Naive thymus-derived CD4-positive, alpha-beta T cell (primary cell): ENCODE measurements at places on chromosomes 2 and 18. TPM values are rescaled to one million over a fixed set of nuclear protein-coding genes. Genes with fewer than 3 reads are reported as not detected.

DNA sequence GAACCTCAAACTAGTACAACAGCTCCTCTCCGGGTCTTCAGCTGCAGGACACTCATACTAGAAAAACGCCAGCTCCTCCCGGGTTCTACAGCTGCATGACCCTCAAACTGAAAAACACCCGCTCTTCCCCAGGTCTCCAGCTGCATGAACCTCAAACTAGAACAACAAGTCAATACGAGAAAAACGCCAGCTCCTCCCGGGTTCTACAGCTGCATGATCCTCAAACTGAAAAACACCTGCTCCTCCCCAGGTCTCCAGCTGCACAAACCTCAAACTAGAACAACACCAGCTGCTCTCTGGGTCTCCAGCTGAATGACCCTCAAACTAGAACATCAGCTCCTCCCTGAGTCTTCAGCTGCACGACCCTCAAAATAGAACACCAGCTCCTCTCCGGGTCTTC lies 315.0 kb upstream of the TFPI start:
- no peaks in the 10 kb centered on the region for H3K27me3 ChIP-seq
- no peak for DNase-seq
- H3K4me3 ChIP-seq: no peak overlapping the region
- H3K36me3 ChIP-seq: no peaks in the 10 kb centered on the region
- no peaks in the 10 kb centered on the region for H3K4me1 ChIP-seq

- no peaks in the 10 kb centered on the region for H3K36me3 ChIP-seq
- H3K4me1 ChIP-seq: no peaks in the 10 kb centered on the region
- H3K27ac ChIP-seq: no peak overlapping the region
- no peak overlapping the region for H3K4me3 ChIP-seq
Measured at GRCh38 chr2:168060986-168061750, 186.2 kb downstream of the STK39 start.

COX7A2L gene
- total RNA-seq: 84.1 and 86.4 TPM in 2 replicates

DNA sequence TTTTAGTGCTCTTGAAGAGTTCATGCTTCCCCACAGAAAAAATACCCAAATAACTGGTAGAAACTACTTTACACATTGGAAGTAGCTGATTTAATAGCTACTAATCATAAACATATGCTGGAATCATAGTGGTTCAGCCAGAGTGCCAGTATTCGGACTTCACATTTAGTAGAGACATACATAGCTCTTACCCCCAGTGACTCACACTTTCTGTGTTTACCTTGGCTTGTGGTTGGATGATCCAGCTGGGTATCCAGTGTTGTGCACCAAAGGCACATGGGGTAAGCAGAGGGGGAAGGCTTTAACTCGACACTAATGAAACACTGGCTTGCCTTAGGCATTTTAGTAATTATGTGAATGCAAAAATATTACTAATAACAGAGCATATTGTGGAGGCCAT lies 18.1 kb downstream of the ARHGAP28 start:
- H3K4me1 ChIP-seq: no peaks in the 10 kb centered on the region
- no peak overlapping the region for H3K4me3 ChIP-seq
- H3K27ac ChIP-seq: no peak overlapping the region
- no peaks in the 10 kb centered on the region for H3K36me3 ChIP-seq

TMEM178A gene
- total RNA-seq: 0.43 TPM

KCNG2 gene
- total RNA-seq: not detected

DNA sequence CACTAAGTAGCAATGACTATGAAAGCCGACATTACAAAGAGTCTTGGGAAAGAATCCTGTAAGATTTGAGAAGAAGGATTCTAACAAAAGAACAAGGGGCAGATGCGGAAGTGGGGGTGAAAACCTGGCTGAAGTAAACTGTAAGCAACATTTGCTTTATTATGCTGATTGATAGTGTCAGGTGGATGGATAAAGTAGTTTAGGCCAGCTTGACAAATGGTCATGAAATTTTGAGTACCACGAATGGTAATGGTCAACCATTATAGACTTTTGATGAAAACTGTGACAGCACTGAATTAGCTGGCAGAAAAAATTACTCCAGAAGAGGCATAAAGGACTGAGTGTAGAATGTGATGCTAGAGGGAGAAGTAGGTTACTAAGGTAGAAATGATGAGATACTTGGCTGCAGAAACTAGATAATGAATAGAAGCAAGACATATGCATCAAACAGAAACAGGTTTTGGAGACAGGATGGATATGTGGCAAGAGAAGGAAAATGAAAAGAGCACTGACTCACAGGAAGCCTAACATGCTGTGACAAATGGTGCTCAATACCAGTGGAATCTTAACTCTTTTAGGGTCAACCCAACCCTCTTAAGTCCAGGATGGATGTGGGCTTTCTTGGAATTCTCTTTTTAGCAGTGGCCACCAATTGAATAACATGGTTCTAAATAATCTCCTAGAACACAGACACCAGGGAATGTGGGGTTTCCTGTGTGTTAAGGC lies 6.8 kb downstream of the THUMPD2 start:
- no peak overlapping the region for H3K27ac ChIP-seq
- H3K36me3 ChIP-seq: no peaks in the 10 kb centered on the region
- H3K27me3 ChIP-seq: no peaks in the 10 kb centered on the region
- no peaks in the 10 kb centered on the region for H3K4me1 ChIP-seq
- no peak overlapping the region for H3K4me3 ChIP-seq
- no peak for DNase-seq

- H3K27ac ChIP-seq: no peak overlapping the region
- no peak overlapping the region for H3K4me3 ChIP-seq
- no peaks in the 10 kb centered on the region for H3K36me3 ChIP-seq
- no peak for DNase-seq
- H3K27me3 ChIP-seq: no peaks in the 10 kb centered on the region
Measured at GRCh38 chr2:186653511-186653910, 40.3 kb upstream of the FAM171B start.

ELOA2 gene
- total RNA-seq: not detected

KIAA2012 gene
- total RNA-seq: not detected

ARHGEF4 gene
- 2.7 TPM for total RNA-seq

DNA sequence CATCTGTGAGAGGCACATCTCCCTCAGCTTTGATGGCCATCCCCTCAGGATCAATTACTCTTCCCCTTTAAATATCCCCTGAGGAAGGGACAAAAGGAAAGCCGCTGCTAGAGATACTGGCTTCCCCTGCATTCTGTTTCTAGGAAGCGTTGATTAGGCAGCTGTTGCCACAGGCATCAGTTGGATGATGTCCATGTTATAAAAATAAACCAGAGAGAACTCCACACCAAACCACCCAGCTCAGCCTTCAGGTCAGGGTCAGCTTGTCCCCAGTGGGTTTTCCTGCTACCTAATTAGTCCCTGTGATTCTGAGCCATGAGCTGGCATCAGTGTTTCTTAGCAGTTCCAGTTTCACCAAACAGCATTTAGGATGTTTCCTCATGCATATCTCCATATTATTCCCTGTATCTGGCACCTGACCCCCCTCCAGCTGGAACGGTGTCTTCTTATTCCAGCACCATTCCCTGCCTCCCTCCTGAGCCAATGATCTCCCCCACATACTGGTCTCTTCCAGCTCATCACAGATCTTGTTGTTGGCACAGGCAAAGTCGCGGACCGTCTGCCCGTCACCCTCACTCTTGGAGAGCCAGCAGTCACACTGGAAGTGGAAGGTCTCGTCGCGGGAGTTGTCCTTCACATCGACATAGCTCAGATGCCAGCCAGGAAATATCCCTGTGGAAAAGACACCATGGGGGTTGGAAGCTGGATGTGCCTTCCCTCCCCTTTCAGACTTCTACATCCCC lies 168.4 kb downstream of the LOXHD1 start:
- no peaks in the 10 kb centered on the region for H3K36me3 ChIP-seq
- DNase-seq: no peak
- no peaks in the 10 kb centered on the region for H3K4me1 ChIP-seq
- H3K27me3 ChIP-seq: no peaks in the 10 kb centered on the region

DNA sequence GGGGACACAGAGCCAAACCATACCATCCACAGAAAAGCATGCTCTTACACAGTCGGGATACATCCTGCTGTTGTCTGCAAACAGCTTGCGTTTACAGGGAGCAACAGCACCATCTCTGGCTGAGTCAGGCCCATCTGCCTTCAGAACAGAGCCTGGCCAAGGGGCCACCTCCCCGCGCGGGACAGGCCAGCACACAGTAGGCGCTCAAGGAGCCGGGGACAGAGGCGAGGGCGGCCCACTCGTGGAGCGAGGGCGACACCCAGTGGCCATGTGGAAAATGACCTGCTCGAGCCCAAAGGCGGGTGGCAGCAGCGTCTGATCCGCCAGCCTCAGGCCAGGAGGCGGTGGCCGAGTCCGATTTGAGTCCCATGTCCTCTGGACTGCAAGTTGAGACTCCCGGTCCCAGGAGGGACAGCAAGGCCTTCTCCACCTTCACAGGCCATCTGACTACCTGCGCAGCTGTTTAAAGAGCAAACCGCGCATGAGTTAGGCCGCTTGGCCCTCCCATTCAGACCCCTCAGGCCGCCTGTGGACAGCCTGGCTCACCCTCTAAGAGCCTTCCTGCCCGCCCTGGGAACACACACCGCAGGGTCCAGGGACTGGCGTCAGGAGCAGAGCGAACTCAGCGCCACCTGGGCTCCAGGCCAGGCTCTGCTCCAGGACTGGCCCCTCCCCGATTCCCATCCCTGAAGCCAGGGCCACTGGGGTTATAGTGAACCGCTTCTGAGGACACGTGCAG lies 38.3 kb downstream of the TTC32 start:
- H3K27ac ChIP-seq: no peak overlapping the region
- no peaks in the 10 kb centered on the region for H3K36me3 ChIP-seq
- peak; percentile 60 for DNase-seq
- H3K4me3 ChIP-seq: no peak overlapping the region

ANKRD30BL gene
- not detected for total RNA-seq
